Lower leg skin (tissue), 4 donors: ENCODE measurements at places on chromosomes 5 and 9. TPM values are rescaled to one million over a fixed set of nuclear protein-coding genes. Genes with fewer than 3 reads are reported as not detected.

The LHX2 gene
- total RNA-seq = 13.4 TPM

The ACTBL2 gene
- not detected for total RNA-seq

The C5orf58 gene
- not detected for total RNA-seq

The PCDHA9 gene
- total RNA-seq = not detected

The IFNA7 gene
- not detected for total RNA-seq

The IRX2 gene
- total RNA-seq = 51.9 TPM

The KLHL9 gene
- total RNA-seq = 16.7 TPM

The LYRM7 gene
- total RNA-seq = 4.3 TPM

The ZNF879 gene
- total RNA-seq = 3.3 TPM

The IFNA13 gene
- total RNA-seq = not detected

The PCA3 gene
- not detected for total RNA-seq

The FAM193B gene
- 128 TPM for total RNA-seq

The TAF1L gene
- not detected for total RNA-seq

The PCDHGA7 gene
- total RNA-seq = 2.4 TPM

The OR13C3 gene
- not detected for total RNA-seq
